ENCODE measurements at places on chromosomes 7 and 10.

DNA sequence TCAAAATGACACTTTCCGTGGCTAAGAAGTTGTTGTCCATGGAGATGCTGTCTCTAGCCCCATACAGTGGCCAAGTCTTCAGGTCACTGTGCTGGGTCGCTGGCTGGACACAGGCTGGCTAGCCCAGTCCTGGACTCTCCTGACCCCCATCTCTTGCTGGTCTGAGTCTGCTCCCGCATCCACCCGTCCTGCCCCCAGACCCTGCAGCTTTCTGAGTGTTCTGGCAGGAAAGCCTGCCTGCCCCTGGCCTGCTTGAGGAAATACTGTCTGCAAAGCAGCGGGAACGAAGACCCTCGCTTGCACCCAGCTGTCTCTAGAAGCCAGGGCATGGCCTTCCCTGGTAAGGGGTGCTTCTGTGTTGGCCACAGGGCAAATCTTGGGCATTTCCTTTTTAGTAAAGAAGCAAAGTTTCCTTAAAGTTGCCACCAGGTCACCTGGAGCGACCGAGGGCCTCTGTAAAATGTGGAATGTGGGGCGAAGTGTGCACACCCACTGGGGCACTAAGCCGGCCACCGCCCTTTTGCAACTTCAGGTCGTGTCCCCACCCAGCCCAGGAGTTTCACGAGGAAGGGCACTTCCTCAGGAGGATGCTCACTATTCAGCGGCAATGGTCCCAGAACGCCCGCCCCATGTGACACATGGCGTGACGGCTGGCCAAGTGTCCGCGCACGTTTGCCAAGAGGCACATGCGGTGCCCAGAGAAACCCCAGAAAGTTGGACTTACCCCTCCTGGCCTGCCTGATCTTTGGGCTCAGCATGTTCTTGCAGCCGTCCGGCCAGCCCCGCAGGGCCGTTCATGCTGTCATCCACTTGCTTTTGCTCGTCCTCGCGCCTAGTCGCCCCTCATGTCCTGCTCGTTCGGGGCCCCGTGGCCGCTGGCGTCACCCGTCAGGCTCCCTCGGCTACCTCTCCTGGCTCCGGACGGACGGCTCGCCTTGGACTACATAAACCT lies 558 bp downstream of the ARHGAP22 start:
- DNase-seq: no peak

- DNase-seq: no peak
Measured at GRCh38 chr10:61944410-61945147, 43.1 kb downstream of the ARID5B start.

DNA sequence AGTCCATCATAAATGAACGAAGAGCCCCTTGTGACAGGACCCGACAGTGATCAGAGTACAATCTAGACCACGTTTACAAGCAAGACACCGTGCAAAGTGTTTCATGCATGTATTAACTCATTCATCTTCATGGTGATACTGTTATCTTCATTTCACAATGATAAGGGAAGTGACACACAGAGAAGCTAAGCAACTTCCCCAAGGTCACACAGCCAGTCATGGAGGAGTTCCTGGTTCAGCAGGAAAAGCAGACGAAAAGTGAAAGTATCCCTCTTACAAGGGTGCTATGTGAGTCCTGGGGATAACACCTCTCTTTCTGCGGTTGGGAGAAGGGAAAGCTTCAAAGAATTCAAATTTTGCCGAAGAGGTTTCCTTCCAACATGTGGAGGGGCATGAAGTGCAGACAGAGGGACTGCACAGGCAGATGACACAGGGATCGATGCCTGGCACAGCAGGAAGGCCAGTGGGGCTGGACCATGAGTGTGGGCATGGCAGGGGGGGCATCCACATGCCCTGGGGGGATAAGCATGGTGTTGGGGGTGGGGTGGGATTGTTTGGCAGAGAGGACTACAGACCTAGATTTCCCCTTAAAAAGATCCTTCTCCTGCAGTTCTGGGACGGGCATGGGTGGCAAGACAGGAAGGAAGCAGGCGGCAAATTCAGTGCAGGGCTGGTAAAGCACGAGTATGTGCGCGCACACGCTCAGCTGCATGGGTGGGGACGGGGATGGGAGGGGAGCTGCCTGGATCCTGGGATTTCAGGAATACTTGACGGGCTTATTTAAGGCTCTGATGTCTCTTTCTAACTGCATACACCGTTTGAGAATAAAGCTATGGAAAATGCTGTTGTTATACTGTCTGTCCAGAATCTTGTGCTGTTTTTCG lies 33.5 kb upstream of the DDC start:
- no peak for DNase-seq

GRCh38 chr10:44864051-44864450 lies 47.1 kb upstream of the TMEM72 start:
- no peak for DNase-seq

DNA sequence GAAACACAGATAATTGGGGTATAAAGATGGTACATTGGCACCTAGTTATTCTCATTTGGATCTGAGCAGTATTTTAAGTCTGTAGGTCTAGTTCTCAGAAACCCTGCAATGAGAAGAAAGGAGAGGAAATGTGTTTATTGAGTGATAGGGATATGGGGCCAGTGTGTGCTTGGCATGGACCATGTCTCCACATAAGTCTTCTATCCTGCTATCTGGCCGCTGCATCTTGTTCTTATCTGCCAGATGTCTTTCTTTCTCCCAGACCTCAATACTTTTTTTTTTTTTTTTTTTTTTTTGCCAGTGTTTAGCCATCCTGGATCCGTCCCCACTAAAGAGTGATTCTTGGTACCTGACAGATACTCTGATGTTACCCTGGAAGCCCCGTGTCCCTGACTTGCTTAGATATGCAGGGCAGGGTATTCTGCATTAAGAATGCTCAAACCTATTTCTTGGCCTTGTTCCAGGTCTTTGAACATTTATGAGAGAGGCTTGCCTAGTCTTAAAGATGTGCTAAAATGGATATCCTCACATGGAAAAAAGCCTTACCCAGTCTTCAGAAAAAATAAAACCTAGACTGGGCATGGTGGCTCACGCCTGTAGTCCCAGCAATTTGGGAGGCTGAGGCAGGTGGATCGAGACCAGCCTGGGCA lies 10.0 kb downstream of the MTURN start:
- DNase-seq: no peak

GRCh38 chr7:44056681-44057080 lies 8.7 kb downstream of the PGAM2 start:
- no peak for DNase-seq
